ENCODE measurements at places on chromosomes 1 and 21.

DNA sequence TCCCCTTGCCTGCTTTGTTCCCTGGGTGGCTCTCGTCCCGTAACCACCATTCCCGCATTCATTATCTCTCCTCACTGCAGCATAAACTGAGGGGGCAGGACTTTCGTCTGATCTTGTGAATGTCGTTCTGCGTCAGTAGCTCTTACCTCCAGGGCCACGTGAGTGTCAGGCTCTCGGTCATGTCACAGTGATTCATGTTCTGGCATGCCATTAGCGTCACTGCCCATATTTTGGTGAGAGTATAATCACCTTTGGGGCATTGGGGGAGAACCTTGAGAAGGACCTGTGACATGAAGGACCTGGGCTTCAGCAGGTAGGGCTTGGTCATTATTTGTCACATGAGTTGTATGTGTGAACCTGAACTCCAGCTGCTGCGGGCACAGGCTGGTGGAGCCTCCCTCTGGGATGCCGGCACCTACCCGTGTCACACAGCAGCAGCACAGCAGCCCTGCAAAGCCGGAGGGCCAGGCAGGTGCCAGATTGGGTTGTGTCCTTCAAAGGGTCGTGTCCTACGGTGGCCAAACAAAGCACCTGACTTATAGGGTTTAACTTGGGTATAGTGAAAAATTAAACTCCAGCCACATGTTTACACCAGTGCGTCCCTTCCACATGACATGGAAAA is 68.5 kb downstream of the BACE2 start:
- no peak for DNase-seq

- DNase-seq, result peak; percentile 10
Measured at GRCh38 chr1:241475671-241476070, 43.9 kb downstream of the FH start.

DNA sequence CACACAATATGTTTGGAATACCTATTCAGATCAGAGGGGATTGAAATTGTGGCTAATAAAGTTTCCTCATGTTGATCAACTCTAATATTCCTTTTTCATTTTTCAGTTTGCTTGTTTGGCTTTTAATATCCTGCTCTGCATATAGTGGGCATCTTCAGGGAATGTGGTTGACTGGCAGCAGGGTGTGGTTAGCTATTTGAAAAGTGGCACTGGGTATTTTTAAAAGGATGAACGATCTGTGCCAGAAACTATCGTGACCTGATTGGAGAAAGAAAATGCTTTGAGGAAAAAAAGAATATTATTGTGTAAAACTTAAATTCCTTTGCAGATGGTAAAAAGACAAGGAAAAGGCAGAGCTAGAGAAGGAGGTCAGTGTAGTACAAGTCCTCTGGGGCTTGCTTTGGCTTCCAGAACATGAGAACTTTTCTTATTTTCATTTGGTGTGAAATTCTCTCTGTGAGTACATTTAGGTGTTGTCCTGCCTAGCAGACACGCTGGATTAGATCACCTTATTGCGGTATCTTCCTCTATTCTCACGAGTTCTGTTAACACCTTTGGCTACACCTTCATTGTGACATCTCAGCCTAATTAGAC is 329.7 kb upstream of the SNX7 start:
- no peak for DNase-seq

GRCh38 chr21:29991624-29992023 is 51.8 kb upstream of the GRIK1 start:
- no peak for DNase-seq

- DNase-seq, result no peak
Measured at GRCh38 chr1:64624808-64625207, 120.1 kb upstream of the RAVER2 start.

DNA sequence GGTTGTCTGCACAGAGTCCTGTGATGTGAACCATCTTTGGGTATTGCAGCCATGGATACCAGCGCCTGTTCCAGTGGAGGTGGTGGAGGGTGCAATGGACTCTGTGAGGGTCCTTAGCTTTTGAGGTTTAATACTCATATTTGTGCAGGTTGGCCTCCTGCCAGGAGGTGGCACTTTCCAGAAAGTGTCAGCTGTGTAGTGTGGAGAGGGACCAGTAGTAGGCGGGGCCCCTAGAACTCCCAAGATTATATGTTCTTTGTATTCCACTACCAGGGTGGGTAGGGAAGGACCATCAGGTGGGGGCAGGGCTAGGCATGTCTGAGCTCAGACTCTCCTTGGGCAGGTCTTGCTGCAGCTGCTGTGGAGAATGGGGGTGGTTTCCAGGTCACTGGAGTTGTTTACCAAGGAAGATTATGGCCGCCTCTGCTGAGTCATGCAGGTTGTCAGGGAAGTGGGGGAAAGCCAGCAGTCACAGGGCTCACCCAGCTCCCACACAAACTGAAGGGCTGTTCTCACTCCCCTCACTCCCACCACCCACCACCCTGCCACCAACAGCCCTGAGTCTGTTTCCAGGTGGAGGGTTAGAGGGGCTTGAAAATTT is 31.2 kb upstream of the ZNF678 start:
- DNase-seq, result no peak

- DNase-seq, result no peak
Measured at GRCh38 chr1:165218731-165219130, 137.8 kb downstream of the LMX1A start.

DNA sequence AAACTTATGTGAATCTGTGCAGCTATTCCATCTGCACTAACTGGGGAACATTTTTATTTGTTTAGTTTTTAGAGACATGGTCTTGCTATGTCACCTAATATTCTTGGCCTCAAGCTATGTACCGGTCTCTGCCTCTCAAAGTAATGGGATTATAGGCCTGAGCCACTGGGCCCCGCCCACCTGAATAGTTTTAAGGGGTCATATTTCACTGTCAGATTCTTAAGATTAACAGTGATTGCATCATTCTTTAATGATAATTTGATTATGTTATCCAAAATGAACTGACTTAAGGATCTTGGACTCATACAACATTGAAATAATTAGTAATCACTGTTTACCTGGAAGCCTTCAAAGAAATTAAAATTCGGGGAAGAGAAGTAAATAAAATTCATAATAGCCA is 12.6 kb upstream of the KLF18 start:
- DNase-seq, result no peak

- no peak for DNase-seq
Measured at GRCh38 chr1:41622859-41623732, 138.6 kb upstream of the EDN2 start.

DNA sequence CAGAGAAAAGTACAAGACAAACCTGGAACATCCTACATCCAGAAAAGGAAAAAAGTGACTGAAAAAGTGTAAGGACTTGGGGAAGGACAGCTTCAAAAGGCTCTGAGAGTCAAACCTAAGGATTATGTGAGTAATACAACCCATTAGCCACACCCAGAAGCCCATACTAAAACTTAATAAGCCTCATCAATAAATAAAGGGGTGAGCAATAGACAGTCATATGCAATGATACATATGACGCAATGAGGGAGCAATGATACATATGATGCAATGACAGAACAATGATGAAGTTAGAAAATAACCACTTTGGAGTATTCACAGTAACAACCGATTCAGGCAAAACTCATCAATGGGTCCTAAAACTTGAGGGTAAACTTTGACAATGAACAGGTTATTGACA is 50.1 kb downstream of the BRWD1 start:
- peak; percentile 14 for DNase-seq

DNA sequence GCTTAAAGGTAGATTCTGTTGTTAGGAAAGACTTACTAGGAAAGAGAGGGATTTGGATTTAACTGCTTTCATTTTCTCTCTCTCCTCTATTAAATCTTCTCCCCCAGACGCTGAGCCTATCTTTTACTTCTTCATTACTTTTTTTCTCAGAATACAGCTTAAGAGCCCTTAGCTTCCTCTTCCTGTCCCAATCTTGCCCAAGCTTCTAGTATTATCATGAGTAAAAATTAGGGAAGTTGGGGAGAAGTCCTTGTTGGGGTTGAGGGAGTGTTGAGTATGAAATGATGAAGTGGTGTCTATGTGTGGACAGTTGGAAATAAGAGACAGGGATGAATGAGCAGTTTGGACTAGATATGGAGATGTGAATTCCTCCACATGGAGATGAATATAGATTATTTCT is 35.0 kb downstream of the ACP6 start:
- DNase-seq, result no peak

- DNase-seq, result no peak
Measured at GRCh38 chr1:32470431-32470830, 5.6 kb downstream of the ZBTB8B start.

GRCh38 chr1:44566281-44567046 is 107.8 kb downstream of the TMEM53 start:
- no peak for DNase-seq

DNA sequence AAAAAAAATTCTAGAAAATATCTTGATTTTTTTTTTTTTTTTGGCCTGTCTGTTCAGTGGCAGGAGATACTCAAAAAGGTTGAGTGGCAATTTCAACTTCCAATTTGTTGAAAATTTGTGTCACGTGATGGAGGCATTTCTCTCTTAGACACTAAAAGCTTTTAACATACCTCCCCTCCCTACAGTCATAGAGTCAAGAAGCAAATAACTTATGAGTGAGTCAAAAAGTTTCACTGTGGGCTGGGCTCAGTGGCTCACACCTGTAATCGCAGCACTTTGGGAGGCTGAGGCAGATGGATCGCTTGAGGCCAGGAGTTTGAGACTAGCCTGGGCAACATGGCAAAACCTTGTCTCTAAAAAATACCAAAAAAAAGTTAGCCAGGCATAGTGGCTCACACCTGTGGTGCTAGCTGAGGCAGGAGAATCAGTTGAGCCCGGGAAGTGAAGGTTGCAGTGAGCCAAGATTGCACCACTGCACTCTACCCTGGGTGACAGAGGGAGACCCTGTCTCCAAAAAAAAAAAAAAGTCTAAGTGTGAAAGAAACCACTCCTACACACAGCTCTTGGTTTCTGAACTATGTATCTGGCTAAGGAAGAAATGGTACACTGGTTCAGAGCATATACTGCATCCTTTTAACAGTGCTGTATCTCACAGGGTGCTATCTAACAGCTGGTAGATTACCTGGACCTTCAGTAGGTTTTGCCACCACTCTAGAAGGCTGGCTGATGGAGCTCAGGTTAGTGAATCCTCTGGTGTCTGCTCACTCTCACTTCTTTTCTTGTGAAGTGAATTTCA is 11.6 kb upstream of the BSDC1 start:
- no peak for DNase-seq

- DNase-seq, result peak; percentile 61
Measured at GRCh38 chr1:99264201-99265021, at the start of gene PLPPR4. Gene PLPPR4, plus strand, starts transcription at chr1:99264492. Its CDS starts 102 bp downstream, at chr1:99264594.

GRCh38 chr1:81670286-81670685 is 130.4 kb upstream of the ADGRL2 start:
- DNase-seq, result peak; percentile 85

- no peak for DNase-seq
Measured at GRCh38 chr1:200388791-200389190, 21.0 kb downstream of the ZNF281 start.

- no peak for DNase-seq
Measured at GRCh38 chr1:94660994-94661393, 119.4 kb upstream of the F3 start.

DNA sequence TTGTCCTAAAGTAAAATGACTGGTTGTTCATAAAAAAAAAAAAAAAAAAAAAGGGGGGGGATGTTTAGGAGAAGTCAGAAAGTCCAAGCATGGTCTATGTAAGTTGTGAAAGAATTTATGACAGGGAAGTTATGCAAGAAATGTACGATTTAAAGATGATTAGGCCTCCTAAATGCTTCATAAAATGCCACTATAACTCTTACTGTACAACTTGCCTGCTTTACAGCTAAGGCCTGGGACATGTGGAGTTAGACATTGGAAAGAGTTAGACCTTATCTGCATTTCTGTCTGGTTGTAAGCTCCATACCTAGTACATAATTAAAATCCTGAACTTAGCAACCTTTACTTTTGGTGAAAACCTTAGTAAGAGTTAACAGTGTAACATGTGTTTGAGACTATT is 150.0 kb downstream of the TPR start:
- no peak for DNase-seq

DNA sequence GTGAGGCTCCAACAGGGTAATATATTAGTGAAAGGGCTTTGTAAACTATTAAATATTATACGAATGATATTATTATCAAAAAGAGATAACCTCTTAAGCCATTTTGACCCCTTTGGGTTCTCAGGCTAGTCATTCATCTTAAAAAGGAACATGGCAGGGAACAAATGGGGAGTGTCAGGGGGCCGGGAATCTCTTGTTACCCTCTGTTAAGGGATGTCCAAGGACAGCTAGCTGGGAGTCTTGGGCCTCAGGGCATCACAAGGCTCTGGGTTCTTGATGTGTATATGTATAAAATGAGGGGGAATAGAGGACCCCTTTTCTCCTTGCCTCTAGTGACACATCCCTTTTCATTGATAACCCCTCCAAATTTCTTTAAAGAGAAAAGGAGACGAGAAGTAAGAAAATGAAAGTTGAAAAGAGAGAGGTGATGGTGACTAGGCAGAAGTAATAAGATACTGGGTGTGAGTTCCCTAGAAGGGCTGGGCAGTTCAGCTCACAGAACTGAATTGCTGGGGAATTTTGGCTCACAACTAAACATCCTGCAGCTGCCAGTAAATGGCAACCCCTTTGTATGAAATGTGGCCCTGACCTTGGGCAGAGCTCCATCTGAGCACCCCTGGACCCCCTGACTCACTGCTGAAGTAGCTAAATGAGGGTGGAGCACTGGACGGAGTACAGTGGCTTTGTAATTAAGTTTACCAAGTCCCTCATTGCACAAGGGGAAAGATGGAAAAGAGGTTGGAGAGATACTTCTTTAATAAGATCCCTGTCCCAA is 20.0 kb upstream of the ZNF326 start:
- peak; percentile 77 for DNase-seq

GRCh38 chr1:198047913-198048312 is 108.9 kb upstream of the NEK7 start:
- no peak for DNase-seq

Data from AG08395 (cell line).